ENCODE measurements at places on chromosomes 6 and 20.

DNA sequence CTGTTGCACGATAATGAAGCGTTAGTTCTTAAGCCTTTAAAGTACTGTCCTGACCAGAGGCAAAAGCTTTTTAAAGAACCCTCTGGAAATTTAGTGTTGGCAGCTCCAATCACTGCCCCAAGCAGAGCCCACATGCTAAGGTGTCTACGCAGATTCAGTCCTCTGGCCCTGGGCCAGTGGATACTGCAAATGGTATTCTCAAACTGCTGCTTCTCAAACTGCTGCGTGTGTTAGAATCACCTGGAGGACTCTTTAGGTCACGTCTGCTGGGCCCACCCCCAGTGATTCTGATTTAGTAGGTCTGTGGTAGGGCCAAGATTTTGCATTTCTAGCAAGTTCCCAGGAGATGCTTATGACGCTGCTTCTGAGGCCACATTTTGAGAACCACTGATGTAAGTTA lies 96.0 kb upstream of the CCDC28A start:
- DNase-seq, result no peak

DNA sequence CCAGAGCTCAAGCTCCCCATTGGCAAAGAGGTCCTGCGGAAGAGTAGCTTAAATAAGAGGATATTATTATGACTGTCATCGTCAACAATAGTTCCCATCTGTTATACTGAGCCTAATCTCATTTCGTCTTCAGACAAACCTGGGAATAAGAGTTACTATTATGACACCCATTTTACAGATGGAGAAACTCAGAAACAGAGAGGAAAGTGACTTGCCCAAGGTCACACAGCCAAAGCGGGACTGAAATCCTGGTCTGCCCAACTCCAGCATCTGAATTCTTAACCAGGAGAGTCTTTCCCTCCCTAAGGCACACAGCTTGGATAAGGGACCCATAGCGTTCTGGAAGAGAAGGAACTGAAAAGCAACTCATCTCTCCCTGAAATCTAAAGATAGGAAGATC lies 23.4 kb downstream of the PTGIS start:
- no peak for DNase-seq

GRCh38 chr6:3356056-3356823 lies 97.5 kb downstream of the PSMG4 start:
- peak; percentile 68 for DNase-seq

DNA sequence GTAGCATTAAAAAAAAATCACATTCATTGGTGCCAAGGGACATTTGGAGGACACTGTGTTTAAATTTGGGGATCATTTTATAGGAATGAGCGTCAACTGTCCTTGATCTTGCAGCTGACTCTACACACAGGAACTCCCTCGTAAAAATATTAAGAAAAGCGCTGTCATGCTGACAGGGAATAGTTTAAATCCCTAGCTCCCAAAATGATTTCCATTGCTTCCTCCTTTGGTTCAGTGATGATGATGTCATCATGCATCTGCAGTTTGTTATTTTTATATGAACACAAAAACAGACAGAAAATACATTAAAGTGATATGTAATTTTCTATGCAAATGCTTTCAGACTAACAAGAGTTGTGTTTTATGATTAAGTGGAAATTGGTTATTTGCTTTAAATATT lies 275.6 kb downstream of the BTBD9 start:
- no peak for DNase-seq

GRCh38 chr20:36919715-36920333 lies 31.7 kb downstream of the SAMHD1 start:
- DNase-seq, result peak; percentile 43

GRCh38 chr6:89500611-89501010 lies 67.7 kb downstream of the ANKRD6 start:
- DNase-seq, result no peak

DNA sequence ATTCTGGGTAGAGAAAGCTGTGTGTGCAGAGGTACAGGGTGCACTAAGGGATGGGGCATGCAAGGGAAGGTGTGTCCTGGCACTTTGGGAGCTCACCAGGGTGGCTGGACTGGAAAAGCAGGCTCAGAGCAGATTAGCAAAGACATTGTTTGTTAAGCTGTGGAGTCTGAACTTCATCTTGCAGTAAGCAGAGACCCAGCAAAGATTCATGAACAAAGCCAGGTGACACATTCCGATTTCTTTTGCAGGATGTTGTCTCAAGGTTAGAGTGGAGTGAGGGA lies 28.8 kb downstream of the DUSP22 start:
- DNase-seq, result no peak

DNA sequence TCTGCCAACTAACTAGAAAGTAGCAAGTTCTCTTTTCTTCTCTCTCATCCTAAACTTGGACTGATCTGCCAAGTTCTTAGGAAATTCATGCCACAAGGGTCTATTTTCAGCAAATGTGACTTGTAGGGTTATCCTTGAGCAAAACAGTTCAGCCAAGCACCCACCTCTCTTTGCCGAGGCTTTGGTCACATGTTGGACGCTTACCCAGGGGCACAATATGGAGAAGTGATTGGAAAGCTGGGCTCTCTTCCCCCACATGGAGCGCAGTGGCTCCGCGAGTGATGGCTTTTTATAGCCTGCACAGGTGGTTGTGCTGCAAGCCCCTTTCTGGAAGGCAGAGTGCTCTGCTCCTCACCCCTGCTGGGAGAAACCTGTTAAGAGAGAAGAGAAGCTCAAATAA lies 47.7 kb upstream of the FNDC1 start:
- no peak for DNase-seq

- DNase-seq, result no peak
These were observed 3.4 kb downstream of the PRELID3B start for GRCh38 chr20:59039233-59039632.

- no peak for DNase-seq
These were observed 15.7 kb downstream of the RNASET2 start for GRCh38 chr6:166940643-166941068.

Measured in activated naive CD4-positive, alpha-beta T cell treated with anti-CD3 and anti-CD28 coated beads for 36 hours (primary cell).